ENCODE measurements at places on chromosomes 12 and 14.

GRCh38 chr12:8847435-8847834, 25.0 kb downstream of the A2ML1 start:
- no peak for DNase-seq

DNA sequence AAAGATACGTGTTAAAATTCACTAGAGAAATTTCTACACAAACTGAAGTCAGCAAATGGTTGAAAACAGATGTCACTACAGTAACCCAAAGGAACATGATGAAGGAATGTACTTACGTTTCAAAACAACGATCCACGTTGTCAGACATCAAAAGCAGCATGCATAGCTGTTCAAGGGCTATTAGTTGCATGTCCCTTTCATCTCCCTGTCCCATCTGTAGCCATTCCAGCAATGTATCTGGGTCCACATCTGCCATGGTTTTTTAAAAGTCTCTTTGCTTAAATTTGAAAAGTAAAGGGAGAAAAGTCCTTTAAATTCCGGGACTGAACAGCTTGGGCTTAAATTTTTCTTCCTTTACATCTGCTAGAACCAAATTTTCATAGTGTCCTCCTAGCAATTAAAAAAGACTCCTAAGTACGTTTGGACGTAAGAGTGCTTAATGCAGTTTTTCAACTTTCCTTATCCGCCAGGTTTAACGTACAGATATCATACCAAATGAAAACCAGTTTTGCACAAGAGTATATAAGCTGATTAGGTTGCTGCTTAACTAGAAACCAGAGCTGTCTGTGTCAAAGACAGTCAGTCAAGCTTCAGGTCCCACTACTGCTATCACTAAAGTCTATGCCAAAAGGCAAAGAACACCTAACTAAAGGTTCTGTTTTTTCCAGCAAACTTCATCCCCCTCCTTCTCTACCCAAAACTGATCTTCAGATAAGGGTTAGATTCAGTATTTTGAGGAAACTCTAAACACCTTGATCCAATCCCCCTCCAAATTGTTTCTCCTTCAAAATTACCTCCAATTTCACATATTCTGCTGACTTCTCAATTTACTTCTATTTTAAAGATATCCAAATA, 1.7 kb downstream of the HECTD1 start:
- no peak for DNase-seq

GRCh38 chr12:92503971-92504593, 198.7 kb upstream of the PLEKHG7 start:
- DNase-seq, result no peak

DNA sequence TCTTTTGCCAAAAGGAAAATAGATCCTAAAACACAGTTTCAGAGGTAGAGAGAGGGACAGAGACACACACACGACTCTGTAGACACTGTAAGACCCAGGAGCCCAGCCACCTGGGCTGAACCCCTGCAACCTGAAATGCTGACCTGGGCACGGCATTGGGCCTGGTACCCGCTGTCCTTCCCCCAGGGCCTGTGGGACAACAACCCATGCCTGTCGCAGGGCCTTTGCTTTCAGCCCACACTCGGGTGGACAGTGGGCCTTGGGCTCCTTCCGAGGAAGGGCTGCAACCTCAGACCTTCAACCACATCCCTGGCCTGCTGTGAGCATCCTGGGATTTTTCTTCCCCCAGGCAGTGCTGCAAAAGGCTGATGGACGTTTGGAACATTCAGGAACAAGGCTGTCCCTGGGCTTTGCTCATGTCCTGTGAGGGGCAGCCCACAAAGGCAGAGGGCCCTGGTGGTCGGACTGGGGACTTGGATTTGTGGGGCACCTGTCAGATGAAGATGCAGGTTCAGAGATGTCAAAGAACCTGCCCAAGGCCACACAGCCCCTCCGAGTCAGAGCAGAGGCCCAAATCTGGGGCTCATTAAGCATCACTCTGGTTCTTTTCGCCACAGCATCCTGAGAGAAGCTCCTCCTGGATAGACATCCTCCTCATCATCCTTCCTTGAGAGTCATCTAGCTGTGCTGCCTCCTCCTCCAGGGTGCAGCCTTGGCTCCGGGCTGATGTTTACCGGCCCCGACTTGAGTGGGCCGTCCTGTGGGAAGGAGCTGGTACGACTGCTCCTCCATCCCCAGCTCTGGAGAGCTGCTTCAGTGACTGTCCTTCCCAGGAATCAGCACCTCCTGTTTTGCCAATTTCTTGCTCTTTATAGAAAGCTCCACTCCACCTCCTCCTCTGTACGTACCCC, 32.7 kb downstream of the CCDC92 start:
- DNase-seq, result no peak

DNA sequence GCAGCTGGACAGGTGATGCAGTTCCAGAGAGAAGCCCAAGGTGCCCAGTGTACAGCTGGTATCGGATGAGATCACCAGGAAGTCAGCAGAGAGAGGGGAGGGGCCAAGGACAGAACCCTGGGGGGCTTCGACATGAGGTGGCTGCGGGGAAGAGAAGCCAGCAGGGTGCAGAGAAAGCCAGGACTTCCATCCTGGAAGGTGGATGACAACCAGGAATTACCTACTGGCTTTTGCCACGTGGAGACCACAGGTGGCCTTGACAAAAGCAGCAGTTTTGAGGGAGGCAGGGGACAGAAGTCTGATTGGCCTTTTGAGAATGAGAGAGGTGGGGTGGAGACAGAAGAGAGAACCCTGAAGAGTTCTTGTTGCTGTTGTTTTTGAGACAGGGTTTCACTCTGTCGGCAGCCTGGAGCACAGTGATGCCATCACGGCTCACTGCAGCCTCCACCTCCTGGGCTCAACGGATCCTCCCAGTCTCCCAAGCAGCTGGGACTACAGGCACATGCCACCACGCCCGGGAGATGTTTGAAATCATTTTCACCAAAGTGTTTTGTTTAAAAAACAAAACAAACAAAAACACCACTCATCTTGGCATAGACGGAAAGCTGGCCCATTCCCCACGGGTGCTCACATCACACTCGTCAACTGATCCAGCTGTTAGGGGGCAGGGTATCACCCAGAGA, 35.2 kb downstream of the CDC42BPB start:
- no peak for DNase-seq

GRCh38 chr12:11633968-11634367, 15.5 kb upstream of the ETV6 start:
- no peak for DNase-seq

GRCh38 chr12:57845478-57846284, 848 bp downstream of the CTDSP2 start:
- DNase-seq, result peak; percentile 79

All from stimulated activated CD4-positive, alpha-beta T cell treated with anti-CD3 and anti-CD28 coated beads, Interleukin-15, amount 100 ng/mL, for 24 hours (primary cell).